Left cardiac atrium (tissue), 4 donors: ENCODE measurements at places on chromosomes 12 and 14. TPM values are rescaled to one million over a fixed set of nuclear protein-coding genes. Genes with fewer than 3 reads are reported as not detected.

DNA sequence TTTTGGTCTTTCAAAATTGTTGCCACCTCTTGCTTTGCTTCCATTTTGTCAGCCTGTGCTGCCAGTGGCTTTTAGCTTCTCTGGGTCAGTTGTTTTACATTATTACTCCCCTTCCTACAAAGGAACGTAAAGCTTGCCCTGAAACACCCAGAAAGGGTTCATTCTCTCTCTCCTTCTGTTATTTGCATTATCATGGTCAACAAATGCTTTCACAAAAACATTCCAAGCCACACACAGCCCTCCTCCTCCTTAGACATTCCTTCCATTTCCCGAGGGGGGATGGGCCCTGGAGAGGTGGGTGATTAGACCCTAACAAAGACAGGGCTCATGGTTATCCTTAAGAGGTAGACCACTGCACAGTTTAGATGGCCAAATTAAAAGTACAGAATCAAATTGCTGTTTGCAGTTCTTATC, 60.4 kb upstream of the SINHCAF start:
- DNase-seq: no peak

GPR137C gene
- total RNA-seq: 0.52 TPM

- DNase-seq: no peak
Measured at GRCh38 chr14:77319422-77319821, 1.3 kb downstream of the POMT2 start.

GRCh38 chr14:86915406-86915805, 1077.6 kb downstream of the GALC start:
- DNase-seq: no peak

AVPR1A gene
- total RNA-seq: 1.9 TPM

DNA sequence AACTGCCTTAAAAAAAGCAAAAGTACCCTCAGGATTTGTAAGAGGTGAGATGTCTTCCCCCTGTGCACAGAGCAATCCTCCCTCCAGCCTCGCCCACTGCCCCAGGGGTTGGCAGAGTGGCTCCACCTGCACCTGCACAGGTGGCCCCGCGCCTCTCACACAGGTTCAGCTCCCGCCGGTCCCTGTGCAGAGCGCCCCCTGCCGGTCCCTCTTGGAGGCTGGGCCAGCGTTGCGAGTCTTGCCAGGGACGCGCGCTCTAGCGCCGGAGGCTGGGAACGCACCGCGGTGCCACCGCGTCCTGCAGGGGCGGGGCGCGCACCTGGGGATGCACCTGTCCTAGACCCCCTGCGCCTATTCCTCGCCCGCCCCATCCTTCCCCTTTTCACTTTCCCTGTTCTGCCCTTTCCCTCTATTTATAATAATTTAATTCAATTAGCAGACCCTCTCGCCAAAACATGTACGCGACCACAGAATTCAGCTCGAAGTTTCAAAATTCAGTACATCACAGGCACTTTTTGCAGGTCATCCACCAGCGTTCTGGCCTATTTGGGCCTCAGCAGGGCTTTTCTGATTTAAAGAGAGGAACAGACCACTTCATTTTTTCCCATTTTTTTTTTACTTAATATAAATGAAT, 618.6 kb downstream of the AACS start:
- DNase-seq: no peak

PRB2 gene
- not detected for total RNA-seq

SERPINA12 gene
- not detected for total RNA-seq

TCL1B gene
- total RNA-seq: not detected

DNA sequence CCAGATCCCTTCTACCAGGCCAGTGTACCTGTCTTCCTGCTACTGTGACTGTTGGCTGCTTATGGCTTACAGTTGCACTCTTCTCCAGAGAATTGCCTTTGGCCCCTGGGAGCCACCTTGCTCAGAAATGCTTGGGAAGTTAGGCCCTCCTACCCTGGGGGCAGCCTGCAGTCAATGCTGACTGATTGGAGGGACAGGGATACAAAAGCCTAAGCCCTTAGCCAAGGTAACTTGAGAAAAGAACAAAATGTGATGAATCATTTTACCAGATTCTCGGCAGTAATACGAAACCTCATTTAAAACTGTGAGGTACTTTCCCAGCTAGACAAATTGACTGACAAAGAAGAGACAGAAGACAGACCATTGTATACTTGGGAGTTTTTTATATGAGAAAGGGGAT, 47.3 kb downstream of the PTCSC3 start:
- no peak for DNase-seq

CKB gene
- total RNA-seq: 407 TPM
